ENCODE measurements at places on chromosomes 12 and 14.

DNA sequence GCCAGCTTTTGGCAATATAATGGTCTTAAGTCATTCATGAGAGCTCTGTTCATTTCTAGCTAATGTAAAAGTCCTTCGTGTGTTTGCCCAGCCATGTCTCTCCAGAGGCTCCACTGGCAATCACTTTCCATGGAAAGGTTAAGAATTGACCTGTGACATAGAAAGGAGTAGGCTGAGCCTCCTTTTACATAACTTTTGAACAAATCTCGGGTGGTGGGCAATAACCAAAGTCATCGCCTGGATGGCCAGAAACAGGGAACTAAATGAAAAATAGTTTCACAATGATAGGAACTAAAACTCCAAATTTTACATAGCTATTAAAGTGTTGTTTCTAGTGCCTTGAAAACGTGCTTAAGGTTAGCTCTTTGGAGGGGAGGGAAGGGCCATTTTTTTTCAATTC is 6.5 kb downstream of the BHLHE41 start:
- DNase-seq: no peak

DNA sequence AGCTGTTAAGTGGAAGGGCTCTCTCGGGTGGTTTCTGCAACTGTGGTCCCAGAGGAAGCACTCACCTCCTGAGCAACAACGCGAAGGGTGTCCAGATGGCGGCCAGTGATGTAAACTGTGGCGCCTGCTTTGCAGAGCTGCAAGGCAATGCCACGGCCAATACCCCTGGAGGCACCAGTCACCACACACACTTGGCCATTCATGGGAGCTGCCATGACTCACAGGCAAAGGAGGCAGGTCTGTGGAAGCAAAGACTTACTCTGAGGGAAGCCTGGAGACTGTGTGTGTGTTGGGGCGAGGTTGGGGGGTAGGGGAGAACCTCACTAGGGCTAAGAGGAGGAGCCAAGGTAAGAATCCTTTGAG is 707 bp downstream of the DHRS1 start:
- no peak for DNase-seq

DNA sequence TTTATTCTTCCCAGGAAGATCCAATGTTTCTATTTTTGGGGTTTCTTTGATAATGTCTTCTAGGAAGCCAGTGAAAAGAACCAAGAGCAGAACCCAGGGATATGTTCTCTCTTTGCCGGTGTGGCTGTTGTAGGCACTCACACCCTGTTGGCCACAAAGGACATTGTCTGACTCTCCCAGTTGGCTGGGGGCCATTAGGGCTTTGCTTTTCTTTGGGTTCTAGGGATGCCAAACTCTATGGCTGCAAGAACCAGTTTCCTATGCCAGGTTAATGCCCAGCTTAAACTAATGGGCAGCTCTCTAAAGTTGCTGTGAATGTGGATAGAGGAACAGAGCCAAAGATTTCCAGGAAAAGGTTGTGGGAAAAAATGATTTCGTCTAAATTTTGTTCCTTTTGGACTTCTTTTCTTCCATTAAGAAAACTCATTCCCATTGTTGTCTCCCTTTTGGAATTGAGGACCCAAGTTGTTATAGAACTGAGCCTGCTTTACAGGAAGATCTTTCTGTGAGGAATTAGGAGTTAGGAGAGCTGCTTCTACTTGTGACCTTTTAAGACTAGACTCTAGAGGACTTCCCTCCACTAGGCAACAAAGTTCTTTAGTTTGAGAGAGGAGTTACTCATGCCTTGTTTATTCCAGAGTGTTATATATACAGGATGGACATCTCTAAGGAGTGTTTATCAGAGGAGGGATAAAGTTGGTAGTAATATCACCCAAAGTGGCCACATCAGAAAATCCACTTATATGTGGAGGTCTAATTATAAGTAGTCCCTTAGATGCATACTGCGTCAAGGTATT is 13.1 kb downstream of the COPZ1 start:
- DNase-seq: no peak

DNA sequence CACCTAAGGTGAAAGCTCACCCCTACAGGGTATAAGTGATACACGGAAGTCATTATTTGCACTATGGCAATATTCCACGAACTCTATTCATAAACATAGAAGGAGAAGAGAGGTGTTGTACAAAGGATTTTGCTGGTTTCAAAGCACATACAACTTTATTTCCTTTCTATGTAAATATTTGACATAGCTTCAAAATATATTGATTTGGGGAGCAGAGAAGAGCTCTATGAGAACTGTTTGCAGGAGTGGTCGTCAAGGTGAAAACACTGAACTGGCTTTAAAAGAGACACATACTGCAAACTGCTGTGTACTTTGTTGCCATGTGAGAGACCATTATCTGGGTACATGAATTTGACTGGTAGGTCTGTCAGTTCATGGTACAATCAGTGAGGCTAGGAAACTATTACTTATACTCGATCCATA is 16.7 kb downstream of the CNIH1 start:
- no peak for DNase-seq

GRCh38 chr12:6201213-6201608 is 1.0 kb downstream of the CD9 start:
- no peak for DNase-seq

DNA sequence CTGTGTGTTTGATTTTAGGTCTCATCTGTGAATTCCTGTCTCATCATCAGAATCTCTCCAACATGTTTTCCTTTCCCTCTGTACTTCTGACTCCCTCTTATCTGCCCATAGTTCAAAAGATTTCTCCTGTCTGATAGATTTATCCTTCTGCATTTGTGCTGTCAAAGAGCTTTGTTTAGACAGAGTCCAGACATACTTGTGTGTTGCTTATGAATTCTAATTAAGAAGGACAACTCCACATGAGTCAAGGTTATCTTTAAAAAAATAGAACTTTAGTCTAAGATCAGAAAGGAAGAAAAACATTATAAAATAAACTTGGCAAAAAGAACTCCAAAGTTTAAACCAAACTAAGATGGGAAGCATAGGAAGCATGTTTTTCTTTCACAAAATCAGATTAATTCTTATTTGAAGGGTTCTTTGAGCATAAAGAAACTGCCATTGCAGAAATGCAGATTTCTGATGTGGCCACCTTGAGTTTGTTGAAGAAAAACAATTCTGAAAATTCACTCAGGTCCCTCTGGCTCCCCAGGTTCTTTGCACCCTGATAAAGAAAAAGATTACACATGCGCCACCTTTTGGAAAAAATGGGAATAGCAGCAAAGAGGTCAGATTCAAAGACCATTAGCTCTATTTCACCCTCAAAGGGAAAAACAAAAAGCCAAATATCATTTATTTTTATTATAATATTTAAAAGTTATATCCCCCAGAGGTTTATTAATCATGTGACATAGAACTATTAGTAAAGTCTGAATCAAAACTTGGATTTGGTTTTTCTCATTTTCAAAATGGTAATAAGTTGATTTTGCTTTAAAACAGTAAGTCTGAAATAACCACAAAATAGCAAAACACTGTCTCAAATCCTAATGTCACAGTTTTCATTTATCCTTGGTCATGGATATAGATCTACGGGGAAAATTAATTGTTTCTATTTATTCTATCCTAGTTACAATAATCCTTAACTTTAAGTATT is 143.7 kb upstream of the DCN start:
- DNase-seq: no peak

DNA sequence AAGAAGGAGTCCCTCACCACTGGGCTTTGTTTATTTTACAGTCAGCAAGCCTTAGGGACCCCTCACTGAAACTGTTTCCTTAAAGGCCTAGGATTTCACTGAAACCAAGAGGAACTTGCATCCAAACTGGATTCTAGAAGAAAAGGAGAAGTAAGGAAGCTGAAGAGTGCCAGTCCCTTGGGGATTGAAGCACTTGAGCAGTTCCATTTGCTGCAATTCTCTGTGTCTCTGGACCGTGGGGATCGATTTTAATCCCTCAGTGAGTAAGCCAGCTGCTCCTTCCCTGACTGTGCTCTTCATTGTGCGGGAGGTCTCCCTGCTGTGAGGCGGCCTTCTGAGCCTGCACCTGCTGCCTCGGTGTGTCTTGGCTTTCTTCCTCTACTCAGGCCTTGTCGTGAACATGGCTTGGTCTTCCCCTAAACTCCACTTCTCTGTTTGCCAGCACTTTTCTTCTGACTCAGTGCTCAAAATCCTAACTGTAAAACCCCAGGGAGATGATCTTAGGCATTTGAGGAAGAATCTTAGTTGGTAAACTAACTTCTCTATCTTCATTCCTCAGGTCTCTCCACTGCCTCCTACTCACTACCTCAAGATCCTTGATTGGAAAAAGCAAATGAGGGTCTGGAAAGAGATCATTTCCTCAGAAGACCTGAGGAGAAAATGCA is 132.6 kb downstream of the SLC38A6 start:
- DNase-seq: no peak

DNA sequence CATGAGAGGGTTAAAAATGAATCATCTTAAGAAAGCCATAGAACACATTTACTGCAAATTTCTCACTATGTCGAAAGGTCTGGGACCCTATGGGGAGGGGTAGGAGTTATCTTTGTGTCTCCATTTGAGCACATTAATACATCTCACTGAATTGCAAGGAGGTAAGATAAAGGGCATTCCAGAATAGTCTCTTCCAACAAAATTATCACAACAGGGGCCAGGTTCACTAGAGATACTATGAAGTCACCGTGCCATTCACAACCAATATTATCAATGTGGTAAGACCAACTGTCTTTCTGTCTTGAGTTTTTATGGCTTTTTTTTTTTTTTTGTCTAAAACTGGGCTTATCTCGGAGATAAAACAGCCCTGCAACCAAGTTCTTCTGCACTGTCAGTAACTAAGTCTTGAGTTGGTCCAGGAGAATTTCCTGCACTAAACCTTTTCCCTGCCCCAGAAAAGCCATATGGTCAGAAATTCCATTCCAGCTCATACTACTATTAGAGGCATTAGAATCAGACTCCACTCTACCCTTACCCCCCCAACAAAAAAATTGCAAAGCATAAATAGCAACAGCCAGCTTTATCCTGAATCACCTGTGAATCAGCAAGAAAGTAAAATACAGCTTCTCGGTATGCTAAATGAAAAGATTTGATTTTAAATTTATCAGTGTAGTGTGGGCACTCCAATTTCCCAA is 79.7 kb downstream of the PTPRR start:
- DNase-seq: no peak

DNA sequence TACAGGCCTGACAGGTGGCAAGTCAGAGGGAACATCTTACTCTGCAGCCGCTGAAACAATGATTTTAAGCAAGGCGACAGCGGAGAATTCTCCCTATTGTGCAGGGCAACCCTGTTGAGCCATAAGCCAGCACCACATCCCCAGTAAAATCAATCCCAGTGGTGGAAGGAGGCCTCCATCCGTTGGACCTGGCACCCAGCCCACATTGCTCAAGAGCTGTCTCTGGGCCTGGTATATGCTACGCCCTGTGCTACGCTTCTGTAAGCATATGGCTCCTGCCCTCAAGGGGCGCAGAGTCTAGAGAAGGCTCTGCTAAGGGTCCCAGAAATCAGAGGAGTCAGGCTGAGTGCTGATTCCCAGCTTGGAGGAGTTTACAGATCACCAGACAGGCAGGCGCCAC is 265.5 kb downstream of the CACNA1C start:
- no peak for DNase-seq

DNA sequence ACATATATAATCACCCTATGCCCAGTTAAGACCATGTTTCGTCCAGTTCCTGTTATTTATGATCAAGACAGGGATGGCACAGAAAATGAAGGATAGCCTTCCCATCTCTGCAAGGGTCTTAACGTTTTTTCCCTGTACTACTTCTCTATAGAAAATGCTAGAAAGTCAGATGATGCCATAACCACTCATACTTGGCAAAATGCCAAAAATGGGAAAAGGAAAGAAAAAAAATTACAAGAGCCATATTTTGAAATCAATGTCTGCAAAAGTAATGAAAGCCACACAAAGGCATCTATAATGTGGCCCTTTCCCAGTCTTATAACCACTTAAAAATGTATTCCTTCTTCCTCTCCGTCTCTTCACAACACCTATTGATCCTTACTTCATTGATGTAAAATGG is 1.8 kb upstream of the MYL6B start:
- DNase-seq: no peak

DNA sequence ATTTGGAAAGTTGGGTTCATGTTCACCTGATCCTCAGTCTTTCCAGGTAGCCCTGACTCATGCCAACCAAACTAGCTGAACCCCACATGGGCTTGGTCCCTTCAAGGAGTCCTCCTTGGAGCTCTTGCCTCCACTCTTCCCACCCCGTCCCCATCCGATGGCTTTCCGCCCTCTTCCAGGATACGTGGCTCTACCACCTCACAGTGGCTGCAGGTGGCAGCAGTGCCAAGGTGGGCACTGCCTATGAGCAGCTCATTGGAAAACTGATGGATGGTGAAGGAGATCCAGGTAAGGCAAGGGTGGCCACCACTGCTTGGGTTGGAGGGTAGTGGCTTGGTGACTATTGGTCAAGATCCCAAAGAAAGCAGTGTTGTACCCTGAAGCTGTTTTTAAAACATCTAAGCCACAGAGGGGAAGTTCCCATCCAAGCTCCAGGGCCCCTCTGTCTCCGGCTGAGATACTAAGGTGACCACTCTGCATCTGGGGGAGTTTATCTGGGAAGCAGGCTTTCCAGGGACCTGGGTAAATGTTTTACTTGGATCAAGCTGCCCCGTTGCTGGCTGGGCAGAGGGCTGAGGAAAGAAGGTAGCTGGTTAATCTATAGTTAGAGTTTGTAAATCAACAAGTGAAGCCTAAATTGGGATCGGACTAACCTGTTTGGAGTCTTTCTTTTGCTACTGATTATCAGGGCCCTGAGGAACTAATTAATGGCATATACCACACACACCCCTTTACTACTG is 23.7 kb downstream of the PIGH start:
- DNase-seq: no peak

GRCh38 chr12:111441107-111441928 is 35.6 kb downstream of the SH2B3 start:
- no peak for DNase-seq

- DNase-seq: no peak
Observed at GRCh38 chr12:70449074-70449752, 83.1 kb downstream of the KCNMB4 start.

DNA sequence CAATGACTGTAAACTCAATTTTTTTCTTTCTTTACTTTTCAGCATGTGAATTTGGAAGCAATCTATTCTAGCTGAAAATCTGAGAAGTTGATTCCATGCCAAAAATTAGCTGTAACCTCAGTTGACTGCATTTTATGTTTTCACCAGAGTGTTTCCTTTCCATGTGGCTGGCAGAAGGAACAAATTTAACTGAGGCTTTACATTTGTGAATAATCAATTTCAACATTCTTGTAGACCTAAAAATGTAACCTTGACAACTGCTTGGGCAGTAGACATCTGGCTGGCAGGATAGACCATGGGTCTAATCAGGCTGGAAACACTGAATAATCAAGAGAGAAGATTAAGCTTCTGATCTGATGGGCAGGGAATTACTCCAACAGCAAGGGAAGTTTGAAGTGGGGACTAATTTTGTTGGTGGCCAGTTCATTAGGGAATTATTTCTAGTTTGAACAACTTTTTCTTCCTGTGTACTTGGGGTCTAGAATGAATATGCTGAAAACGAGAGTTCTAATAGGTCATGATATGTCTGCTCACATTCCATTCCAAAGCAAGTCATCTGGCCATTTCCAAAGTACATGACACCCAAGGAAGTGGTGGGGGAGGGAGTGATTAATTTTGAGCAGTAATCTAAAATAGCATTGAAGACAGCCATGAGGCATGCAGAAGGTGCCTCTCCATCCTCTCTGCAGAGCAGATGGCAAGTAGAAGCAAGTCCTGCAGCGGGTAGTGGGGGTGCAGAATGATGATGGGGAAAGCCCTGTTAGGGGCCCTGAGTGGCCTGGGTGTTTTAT is 68.2 kb downstream of the ATP23 start:
- DNase-seq: no peak

GRCh38 chr12:43011383-43011926 is 421.9 kb upstream of the PRICKLE1 start:
- DNase-seq: no peak

Data from left lobe of liver (tissue), 2 donors.